ENCODE measurements at places on chromosomes 4 and X.

- DNase-seq = no peak
Measured at GRCh38 chrX:5397409-5397808, 831.3 kb downstream of the NLGN4X start.

- no peak for DNase-seq
Measured at GRCh38 chrX:5791721-5792120, 436.9 kb downstream of the NLGN4X start.

DNA sequence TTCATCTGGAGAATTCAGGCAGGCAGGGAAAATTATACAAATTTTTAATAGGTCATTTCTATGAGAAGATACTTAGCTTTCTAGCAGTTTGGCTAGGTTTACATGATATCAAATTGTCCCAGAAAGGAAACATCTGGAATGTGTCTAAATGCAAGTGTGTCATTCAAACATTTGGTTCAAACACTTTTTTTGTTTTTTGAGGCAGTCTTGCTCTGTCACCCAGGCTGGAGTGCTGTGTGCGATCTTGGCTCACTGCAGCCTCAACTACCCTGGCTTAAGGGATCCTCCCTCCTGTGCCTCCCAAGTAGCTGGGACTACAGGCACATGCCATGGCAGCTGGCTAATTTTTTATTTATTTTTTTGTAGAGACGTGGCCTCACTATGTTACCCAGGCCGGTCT, 31.6 kb downstream of the SPARCL1 start:
- no peak for DNase-seq

GRCh38 chr4:37609626-37610025, 76.5 kb downstream of the RELL1 start:
- no peak for DNase-seq

DNA sequence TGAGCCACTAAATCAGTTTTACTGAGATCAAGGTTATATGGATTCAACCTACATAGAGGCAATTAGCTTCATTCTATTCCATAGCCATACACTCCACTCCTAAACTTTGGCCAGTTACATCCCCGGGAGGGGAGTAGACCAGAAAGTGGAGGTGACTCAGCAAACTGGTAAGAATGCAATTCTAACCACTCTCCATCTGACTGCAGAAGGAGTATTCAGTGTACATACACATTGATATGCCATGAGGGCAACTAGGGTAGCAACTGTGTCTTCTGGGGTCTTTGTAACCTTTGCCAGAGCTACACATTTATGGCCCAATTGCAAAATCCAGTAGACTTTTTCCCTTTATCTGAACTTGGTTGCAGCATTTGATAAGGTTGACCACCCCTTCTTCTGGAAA, 7.6 kb downstream of the SLC25A43 start:
- no peak for DNase-seq

- peak; percentile 76 for DNase-seq
Measured at GRCh38 chr4:80017125-80017854, 55.7 kb downstream of the ANTXR2 start.

- DNase-seq = no peak
Measured at GRCh38 chr4:140839406-140839805, 83.2 kb upstream of the TBC1D9 start.

- no peak for DNase-seq
Measured at GRCh38 chrX:70437011-70437410, 7.6 kb upstream of the DLG3 start.

DNA sequence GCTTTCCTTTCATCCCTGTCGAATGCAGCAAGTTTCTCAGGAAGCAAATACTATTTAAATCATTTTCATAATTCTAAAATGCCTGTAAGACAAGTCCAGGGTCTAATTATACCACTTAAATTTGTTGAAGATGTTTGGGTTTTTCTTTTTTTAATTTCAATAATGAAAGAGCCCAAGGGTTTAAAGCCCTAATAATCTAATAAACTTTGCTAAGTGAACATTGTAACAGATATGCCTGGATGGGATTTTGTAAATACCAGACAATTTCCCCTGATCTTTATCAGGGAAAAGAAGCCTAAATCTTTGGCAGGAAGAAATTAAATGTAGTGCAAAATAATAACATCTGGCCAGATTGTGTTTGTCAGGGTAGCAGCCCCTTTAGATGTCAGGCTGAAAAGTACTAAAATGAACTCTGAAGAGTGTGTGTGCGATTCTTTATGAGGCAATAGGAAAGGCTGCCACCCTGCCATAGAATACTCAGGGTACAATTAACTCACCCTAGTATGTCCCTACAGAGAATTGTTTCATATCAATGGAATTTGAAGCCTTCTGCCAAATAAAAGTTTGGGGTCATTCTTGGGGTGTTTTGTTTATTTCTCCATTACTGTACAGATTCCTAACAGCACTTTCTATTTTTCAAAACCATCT, 45.6 kb downstream of the GPC3 start:
- no peak for DNase-seq

DNA sequence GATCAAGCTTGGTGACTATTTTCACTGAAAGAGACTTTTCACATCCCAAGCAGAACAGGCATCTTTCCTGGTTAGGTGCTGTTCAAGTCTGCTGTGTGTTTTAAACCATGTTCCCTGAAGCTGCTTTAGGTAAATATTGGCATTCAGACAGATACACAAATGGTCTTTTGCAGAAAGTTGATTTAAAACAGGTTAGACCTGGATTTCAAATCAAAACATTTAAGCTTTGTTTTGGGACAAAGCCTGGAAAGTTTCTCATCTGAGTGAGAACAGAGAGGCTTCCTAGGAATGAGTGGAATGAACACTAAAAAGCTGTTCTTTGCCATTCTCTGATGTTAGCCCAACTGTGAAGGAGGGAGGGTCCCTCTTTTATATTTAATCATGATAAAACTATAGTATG, 10.1 kb downstream of the ANXA3 start:
- no peak for DNase-seq

GRCh38 chrX:150569155-150569477, 695 bp downstream of the MTM1 start:
- no peak for DNase-seq

Measured in stromal cell of bone marrow (primary cell).